Adipocyte (in vitro differentiated cells): ENCODE measurements at places on chromosomes 13 and 19.

GRCh38 chr13:37889820-37890219, 20.2 kb upstream of the TRPC4 start:
- DNase-seq: no peak

DNA sequence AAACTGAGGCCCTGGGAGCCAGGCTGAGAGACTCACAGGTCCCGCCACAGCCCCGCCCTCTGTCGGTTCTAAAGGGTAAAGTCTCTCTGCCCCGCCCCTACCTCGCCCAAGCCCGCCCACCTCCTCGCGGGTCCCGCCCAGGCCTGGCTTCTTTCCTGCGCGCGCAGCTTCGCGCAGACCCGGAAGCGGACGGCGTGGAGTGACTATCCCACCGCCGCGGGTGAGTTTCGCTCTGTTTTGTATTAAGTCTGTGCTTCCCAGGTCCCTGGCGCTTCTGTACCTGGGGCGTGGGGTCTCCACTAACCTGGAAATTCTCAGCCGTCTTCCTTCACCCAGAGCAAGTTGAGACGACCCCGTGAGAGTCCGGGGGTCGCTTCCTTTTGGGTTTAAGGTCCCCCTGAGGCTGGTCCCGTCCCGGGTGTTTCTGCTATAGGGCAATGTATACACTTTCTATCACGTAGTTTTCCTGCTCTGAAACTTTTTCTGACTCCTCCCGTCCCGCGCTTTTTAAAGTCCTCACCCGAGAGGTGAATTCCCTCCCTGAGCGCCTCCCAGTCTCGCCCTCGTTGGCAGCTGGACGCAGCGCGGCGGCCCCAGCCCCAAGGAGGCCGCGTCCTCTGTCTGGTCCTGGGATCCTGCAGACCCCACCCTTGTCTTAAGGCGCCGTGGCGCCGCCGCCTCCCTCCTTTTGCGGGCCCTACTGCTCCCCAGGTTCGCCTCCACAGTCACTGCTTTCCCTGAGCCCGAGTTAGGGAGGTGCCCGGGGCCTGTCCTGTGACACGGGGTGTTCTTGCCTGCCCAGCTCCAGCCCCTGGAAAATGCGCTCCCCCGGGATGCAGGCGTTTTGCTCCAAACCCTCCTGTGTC, at the start of gene ZNF765:
ZNF765 (plus strand) TSS at position 176 of the 866 bp plus-strand sequence. CDS start 2,867 bp downstream, outside the sequence.
- peak; percentile 99 for DNase-seq

GRCh38 chr19:47434088-47434487, 14.8 kb upstream of the MEIS3 start:
- no peak for DNase-seq

DNA sequence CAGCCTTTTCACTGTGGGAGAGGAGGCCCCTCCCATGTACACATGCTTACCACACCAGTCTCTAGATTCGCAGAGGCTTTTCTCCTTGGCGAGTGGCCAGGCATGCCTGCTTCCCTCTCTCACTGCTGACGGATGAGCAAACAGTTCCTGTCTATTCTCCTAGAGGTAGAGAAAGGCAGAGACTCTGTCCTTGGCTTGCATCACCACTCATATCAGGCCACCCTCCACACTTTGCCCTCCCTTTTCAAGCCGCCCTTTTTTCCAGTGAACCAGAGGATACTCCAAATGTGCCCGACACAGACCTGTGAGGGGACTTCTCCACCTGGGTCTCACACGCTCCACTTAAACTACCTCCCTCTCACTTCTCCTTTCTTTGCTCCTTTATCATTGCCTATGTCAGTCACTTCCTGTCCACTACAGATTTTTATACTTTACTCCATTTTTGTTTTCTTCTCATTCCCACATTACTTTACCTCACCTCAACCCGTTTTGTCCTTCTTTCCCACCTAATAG, 284.6 kb downstream of the DNAJC15 start:
- DNase-seq: peak; percentile 80
